NCI-H1105 (cell line): ENCODE measurements at places on chromosomes 1 and 21.
A peak's percentile ranks its signal among the peaks of the same experiment; 100 is the strongest.

- no peak for DNase-seq
Measured at GRCh38 chr1:86582161-86582560, 35.3 kb downstream of the CLCA4 start.

DNA sequence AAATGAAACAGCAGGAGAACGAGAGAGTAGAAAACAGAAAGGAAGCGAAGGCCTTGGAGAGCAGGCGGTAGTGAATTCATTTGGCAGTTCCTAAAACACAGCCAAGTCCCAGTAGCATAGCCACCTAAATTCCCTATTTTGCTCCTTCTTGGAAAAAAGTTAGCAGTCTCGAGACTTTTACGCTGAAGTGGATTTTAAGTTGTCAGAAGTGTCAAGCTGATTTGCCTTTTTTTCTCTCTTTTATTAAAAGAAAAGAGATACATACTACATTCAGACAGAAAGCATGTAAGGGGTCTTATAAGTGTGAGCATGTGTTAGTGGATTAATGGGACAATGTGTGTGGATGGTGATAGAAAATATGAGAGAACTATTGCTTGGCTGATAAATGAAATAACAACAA lies 19.2 kb downstream of the NFIA start:
- DNase-seq: no peak

GRCh38 chr1:217040711-217041455 lies 317.7 kb upstream of the ESRRG start:
- no peak for DNase-seq

DNA sequence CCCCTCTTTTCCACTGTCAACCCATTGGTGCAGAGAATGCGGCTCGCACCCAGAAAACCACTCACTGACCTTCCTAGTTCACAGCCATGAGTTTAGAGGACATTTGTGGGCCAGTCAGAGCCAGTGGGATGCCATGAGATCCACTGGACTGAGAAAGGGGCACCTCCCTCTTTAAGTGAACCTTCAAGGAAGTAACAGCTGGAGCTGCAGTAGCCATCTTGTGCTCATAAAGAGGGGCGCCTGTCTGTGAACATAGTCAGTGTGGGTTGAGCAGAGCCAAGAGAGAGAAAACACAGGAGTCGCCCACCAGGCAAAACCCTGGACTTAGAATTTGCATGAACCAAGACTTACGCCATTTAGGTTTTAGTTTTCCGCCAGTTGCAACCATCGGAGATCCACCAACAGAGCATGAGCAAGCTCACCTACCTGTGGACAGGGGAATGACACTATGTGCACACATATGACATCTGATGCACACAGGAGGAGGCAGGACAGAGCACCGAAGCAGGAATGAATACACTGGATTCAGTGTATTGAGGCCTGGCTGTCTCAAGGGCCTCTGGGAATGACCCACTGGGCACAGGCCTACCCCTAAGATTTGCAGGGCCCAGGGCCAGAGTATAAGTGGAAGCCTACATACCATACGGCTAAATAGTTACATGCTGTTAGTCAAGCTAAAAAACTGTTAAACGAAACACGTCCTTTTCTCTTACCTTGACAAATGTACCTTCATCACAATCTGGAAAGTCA lies 151.6 kb downstream of the GRIK3 start:
- no peak for DNase-seq

GRCh38 chr1:87785386-87785785 lies 456.7 kb downstream of the LMO4 start:
- no peak for DNase-seq

DNA sequence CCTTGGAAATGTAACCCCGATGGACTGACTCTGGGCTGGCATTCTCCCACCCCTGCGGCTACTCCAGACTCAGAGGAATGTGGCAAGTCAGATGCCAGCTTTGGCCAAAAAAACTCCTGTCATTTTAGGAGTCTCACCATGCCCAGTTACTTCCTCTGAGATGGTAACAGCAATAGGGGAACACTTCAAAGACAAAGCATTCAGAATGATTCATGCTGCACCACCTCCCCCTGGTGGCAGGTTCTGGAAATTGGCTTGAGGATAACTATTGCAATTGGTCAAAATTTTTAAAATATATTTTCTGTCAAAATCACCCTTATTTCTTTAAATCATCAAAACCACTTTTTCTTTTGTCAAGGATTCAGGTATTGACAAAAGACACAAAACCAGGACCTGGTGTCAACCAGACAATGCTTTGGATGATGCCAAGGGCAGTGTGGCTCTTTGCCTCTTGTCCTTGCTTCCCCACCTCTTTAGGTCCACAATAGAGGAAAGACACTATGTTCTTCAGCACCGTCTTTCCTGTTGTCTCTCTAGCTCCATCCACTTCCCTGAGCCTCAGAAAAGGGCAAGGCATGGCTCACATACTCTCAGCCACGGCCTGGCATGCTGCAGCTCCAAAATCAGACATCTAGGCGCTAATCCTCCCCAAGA lies 9.9 kb upstream of the CDCA8 start:
- peak; percentile 58 for DNase-seq

- peak; percentile 38 for DNase-seq
Measured at GRCh38 chr1:54404939-54405897, 976 bp downstream of the SSBP3 start.

DNA sequence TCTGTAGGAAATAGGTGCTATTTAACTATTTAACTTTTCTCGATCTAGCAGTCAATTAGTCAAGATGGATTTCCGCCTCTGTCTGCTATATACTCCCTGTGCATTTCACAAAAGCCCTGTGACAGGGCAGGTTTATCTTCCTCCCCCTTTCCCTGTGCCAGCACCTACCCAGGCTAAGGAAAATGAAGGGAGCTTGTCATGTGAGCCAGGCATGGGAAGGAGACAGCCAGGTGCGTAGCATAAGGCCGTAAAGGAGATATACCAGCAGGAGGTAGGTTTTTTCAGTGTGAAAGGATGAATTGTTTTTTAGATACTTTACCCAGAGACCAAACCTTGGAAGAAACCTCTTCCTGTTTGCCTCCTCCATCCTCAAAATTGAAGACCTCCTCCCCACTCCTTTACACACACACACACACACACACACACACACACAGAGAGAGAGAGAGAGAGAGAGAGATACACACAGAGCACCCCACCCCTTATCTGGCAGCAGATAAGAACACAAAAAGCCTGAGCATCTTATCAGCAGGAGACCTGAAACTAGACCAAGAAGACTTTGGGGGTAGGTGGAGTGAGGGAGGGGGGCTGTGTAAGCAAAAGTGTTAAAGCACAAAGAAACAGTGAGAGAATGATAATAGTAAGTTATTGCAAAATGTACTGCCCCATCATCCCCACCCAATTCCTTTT lies 12.0 kb upstream of the TARBP1 start:
- no peak for DNase-seq

- no peak for DNase-seq
Measured at GRCh38 chr1:219081943-219082925, 91.4 kb upstream of the LYPLAL1 start.

- no peak for DNase-seq
Measured at GRCh38 chr21:26280148-26280547, 109.6 kb upstream of the APP start.

- DNase-seq: no peak
Measured at GRCh38 chr1:212309967-212310366, 24.8 kb downstream of the PPP2R5A start.

DNA sequence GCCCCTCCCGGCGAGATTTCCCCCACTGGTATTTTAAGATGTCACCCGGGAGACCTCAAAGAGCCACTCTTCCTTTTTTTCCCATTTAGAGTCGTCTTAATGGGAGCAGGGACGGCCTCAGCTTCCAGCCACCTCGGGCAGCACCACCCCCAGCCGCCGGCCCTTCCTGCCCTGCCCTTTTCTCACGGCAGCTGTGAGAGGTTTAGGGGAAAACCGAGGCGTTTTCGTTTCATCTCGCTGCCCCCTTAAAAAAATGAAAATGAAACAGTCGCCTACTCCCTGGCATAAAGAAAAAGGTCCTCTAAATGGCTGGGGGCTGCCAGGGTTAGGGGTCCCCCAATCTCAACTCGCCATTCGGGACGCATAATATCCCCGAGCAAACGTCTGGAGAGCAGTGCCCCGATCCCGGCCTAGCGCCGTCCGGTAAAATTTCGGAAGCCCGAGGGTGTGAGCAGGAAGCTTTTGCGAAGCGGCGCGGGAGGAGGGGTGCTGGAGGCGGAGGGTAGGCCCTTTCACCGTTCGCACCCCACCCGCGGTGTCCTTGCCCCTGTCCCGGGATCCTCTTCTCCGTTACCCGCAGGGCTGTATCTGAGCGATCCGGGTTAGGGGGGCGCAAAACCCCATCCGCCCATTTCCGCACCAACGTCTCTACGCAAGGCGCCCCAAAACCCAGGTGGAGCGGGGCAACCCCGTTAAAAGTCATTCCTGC lies 1.2 kb downstream of the RUNX3 start:
- no peak for DNase-seq

GRCh38 chr1:118985640-118986554 lies 2.2 kb downstream of the TBX15 start:
- no peak for DNase-seq

DNA sequence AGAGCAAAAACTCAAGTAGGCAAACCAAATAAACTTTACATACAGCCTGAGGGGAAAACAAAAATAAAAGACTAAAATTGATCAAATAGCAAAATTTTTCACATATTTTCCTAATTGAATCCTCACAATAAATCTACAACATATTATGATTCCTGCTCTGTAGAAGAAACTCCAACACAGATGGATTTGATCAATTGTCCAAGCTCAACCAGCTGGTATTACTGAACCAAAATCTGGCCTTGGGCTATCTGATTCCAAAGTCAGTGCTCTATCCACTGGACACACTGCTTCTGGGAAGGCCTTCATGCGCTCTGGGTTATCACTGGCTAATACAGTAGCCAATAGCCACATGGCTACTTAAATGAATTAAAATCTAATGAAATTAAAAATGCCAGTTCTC lies 39.3 kb downstream of the PCNX2 start:
- DNase-seq: no peak

DNA sequence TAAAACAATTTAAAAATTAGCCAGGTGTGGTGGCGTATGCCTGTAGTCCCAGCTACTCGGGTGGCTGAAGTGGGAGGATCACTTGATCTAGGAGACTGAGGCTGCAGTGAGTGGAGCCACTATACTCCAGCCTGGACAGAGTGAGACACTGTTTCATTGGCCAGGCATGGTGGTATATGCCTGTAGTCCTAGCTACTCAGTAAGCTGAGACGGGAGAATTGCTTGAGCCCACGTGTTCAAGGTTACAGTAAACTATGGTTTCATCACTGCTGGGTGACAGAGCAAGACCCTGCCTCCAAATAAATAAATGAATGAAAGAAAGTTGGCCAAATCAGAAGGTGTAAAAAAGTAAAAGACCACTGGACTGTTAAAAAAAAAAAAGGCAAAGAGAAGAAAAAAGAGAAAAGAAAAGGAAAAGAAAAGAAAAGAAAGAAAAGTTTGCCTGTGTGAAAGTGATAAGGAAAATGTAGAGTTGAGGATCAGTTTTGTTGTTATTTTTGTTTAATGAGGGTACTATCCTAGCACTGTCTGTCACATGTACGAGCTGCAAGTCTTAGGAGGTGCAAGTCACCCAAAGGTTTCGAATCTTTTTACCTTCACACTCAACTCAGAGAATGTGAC lies 52.3 kb downstream of the LUZP1 start:
- no peak for DNase-seq

DNA sequence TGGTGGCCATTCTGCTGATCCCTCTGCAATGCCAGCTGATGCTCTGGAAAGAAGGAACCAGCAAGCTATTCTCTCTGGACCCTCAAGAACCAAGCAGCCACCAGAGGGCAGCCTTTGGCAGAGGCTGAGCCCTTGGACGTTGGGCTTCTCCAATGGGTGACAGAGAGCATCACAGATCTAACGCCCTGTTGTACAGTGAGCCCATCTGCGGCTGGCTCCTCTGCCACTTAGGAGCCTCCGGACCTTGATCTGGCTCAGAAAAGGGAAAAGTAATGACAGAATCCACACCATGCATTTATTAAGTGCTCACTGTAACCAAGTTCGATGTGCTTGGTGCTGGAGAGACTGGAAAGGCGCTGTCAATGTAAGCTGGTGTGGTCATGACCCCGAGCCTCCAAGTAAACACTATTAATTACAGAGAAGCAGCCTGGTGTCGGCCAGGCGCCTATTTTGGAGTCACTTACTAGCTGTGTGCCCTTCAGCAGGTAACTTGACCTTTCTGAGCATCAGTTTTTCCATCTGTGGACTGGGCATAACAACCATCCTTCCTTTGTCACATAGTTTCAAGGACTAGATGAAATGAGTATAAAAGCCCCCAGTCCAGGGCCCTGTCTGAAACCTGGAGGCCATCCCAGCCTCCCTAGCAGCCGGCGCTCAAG lies 34.9 kb downstream of the ECE1 start:
- DNase-seq: peak; percentile 83

DNA sequence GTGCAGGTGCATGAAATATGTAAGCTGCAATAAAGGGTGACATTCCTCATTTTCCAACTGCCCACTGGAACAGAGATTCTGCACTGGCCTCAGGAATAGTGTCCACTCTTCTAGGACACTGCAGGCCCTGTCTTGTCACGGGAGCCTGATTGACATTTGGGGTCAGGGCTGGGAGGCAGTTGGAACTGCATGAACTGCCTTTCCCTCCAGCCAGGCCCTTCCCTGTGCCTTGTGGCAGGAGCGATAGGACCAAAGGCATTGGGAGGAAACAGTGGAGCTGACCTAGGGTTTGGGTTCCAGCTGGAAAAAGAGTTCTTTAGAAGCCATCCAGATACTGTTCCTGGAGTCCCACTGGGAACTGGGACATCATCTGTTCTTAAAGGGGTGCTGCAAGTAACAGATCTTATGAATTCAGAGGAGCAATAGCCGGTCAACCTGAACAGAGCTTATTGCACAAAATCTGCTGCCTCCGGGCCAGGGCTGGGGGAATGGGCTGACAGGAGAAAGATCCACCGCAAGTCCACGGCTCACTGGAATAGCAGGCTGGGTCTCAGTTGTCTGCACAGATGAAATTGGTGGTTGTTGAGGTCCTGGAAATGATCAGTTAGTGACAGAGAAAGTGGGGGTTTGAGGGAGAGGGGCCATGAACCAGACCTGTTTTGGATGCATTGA lies 451.7 kb downstream of the CAMTA1 start:
- no peak for DNase-seq

DNA sequence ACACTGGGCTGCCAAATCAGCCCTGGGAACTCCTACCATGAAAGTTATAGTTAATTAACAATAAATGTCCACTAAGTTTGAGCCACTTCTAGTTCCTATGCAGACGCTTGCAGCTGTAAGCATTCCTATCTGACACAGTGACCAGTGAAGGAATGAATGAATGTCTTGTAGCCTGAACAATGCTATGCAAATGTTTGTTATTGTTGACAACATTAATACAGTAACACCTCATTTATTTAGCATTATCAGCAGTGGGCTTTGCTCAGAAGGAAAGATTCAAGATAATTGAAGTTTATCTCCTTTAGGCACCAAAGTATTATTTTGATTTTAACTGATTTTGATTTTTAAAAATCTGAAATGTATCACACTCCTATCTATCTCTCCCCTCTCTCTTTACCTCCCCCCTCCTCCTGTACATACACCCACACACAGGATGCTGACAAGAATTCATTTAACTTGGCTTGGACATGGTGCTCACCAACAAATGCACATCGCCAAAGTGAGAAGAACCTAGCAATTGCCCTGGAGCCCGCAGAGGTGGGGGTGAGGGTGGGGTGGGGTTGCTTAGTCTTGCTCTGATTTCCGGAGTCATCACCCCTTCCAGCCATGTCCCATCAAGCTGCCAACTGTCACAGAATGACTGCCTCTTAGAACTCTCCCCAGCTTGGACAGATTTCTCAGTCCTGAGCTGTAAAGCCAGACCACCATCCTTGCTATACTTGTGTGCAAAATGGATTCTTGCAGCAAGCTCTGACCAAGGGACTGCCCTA lies 215.3 kb upstream of the CSF3R start:
- DNase-seq: no peak
